Epithelial cell of proximal tubule (primary cell): ENCODE measurements at places on chromosomes 16 and 17.

- DNase-seq, result no peak
Observed at GRCh38 chr16:61770301-61770700, 265.9 kb downstream of the CDH8 start.

GRCh38 chr17:45405250-45406086 lies 27.2 kb downstream of the ARHGAP27 start:
- DNase-seq, result no peak

DNA sequence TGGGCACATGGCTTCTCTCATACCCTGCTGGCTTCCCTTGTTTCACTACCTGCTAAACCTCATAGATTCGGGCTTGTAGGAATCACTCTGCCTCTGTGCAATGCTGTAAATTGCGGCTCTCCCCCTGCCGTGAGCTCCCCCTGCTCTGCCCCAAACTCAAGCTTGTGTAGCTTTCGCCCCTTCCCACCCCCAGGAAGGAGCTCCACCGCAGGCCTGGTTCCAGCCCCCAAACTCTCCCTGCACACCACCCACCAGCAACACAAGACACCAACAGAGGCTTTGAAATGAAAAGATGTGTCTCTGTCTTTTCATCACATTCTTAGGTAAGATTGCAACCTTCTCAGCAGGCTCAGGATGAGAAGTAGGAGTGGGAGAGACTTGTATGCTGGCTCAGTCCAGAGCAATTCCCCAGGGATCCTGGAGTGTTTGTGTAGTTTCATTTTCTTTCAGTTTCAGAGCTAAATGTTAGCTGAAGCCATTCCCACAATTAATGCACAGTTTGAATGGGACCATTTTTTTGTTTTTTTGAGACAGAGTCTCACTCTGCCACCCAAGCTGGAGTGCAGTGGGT lies 14.2 kb downstream of the CX3CL1 start:
- DNase-seq, result no peak

DNA sequence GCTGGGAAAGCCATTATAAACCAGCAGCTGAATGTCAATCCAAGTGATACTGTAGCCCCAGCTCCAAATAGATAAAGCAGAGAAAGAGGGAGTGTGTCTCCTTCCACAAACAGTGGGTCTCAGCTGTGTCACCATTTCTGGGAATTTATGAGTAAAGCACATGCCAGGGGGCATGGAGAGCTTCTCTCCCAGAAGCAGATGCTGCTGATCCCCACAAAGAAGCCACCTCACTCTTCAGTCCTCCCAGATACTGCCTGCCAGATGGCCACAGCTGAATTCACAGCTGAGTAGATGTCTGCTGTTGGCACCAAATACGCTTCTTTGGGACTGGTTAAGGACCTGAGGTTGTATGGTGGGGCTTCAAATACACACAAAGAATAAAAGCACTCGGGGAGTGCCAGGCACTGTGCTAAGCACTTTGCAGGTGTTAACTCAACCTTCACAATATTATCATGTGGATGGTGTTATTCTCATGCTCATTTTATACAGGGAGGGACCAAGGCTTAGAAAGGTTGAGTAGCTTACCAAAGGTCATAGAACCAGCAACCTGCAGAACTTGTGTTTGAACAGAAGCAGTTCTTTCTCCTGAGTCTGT lies 298.3 kb downstream of the CDH11 start:
- DNase-seq, result no peak

- DNase-seq, result no peak
Observed at GRCh38 chr17:75371981-75372380, 33.5 kb downstream of the GRB2 start.

DNA sequence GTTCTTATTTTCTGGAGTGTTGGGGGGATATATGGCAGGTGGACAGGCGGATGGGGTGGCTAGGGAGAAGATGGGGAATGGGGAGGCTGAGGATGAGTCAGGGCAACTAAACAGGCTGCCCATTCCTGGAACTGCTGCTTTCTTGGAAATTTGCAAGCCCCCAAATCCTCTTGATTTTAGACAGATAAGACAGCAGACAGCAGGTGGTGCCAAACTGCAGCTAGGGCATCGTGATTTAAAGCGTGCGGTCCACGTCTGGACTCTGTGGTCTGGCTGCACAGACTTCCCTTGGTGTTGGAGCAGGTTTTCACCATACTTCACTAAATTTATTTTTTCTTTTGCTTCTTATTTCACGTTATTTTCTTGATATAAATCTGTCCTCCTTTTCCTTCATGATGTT lies 10.9 kb upstream of the KRT24 start:
- no peak for DNase-seq

DNA sequence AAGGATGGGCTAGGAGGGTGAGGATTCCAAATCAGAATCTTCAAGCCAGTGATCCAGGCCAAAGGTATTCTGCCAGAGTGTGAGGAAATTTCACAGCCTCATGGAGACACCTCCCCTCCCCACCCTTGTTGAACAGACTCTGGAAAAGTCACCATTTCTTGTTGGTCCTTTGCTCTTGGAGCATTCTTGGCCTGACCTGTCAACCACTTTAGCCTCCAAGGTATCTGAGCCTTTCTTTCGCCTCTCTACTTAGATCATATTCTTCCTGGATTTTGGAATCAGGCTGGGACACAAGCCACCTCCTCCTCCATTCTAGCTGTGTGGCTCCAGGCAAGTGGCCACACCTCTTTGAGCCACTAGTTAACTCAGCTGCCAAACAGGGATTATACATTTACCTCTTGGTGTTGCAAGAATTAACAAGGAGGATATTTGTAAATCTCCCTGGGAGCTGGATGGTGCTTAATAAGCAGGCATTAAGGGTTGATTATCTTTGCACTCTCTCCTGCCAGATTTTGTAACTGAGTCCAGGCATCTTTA lies 193.5 kb downstream of the WWOX start:
- peak; percentile 89 for DNase-seq

- peak; percentile 81 for DNase-seq
Observed at GRCh38 chr17:37752482-37752881, 7.6 kb upstream of the HNF1B start.

DNA sequence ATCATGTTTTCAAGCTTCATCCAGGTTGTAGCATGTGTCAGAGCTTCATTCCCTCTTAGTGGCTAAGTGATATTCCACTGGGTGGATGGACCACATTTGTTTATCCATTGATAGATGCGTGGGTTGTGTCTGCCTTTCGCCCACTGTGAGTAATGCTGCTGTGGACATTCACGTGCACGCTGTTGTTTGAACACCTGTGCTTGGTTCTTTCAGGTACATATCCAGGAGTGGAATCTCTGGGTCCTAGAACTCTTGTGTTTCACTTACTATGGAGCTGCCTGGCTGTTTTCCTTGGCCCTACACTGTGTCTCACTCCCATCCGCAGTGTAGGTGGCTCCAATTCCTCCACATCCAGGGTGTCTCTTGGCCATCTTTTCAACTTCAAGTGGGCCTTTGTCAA lies 224.2 kb downstream of the C16orf95 start:
- DNase-seq, result no peak

- DNase-seq, result peak; percentile 75
Observed at GRCh38 chr17:76050538-76051467, 21.5 kb downstream of the SRP68 start.

GRCh38 chr16:65098916-65099315 lies 22.9 kb downstream of the CDH11 start:
- DNase-seq, result no peak

- DNase-seq, result no peak
Observed at GRCh38 chr17:40884708-40885512, at the start of gene KRT20. TSS of gene KRT20 (minus strand) at chr17:40885242. CDS start at chr17:40885185, 57 bp downstream.

DNA sequence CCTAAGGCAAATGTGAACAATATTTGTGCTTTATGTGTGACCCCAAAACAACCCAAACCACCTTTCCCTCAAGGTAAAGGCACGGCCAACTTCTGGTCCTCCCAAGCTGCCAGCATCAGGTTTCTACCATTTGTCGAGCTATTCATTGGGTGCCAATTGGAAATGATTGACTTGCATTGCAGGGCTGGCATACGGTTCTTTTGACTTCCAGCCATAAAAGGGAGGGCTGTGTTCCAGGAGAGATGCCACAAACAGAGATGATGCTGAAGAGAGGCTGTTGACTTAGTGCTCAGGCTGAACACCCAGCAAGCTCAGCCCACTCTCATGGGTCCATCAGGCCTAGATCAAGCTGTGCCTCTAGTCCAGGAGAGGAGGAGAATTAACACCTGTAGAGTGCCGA lies 252.4 kb downstream of the GRIN2A start:
- DNase-seq, result no peak

- DNase-seq, result no peak
Observed at GRCh38 chr16:2043667-2044451, 3.8 kb downstream of the NTHL1 start.

DNA sequence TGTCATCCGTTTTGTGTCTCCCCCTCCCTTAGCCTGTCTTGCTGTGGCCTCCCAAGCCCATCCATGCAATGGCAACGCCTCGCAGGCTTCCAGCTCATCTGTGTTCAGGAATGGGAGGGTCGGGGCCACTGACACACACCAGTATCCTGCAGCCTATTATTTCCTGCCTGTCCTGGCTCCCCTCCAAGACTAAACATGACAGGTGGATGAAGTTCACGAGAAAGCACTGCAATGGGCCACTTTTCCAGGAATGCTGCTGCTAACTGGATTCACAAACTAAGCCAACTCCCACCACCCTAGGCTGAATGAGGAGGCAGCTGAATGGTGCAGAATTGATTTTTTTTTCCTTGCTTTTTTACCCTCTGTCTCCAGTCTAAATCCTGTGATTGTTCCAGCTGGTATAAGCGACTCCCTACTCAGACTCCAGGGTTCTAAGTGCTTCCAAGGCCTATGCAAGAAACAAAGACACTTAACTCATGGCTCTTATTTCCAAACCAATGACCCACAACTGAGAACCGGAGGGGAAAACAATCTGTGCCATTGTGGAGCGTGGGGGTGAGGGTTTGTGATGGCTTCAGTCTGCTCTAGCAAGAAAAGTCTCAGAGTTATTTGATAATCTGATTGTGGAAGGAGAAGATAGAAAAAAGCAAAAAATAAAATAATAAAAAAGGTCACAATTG lies 23.3 kb downstream of the TMEM100 start:
- no peak for DNase-seq

GRCh38 chr17:32909787-32910369 lies 18.1 kb upstream of the TMEM98 start:
- DNase-seq, result peak; percentile 58

- DNase-seq, result no peak
Observed at GRCh38 chr17:74746376-74746775, 2.1 kb upstream of the NHERF1 start.

DNA sequence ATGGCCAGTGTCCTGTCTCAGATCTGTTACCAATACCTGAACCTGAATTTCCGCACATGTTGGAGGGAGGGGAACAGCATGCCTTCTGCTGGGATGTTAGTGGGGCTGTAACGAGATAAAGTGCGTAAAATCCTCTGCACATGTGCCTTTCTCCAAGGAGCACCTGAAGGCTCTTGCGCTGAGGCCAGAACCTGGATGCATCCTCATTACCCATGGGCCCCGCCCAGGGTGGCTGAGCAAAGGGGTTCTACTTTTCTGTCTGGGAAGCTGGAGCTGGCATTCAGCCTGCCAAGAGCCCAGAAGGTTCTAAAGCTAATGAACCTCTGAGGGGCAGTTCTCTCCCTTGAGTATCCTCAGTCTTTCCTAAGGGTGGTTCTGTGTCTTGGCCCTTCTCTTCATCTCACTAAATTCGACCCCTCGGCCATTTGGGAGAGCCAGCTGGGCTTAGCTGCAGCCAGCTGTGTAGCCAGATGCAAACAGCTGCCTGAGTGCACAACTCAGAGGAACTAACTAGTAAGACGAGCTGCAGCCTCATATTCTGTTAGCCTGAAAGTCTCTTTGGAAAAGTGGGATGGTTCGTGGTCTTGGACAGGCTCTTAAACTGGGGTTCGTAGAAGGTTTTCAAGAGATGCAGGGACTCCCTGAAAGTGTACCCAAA lies 2.5 kb downstream of the ITGA3 start:
- DNase-seq, result no peak

GRCh38 chr16:10932959-10933710 lies 9.1 kb downstream of the DEXI start:
- no peak for DNase-seq

- DNase-seq, result no peak
Observed at GRCh38 chr17:7650509-7651096, at the start of gene ATP1B2. TSS of gene ATP1B2 (plus strand) at chr17:7650926. CDS start at chr17:7651519, 593 bp downstream.

DNA sequence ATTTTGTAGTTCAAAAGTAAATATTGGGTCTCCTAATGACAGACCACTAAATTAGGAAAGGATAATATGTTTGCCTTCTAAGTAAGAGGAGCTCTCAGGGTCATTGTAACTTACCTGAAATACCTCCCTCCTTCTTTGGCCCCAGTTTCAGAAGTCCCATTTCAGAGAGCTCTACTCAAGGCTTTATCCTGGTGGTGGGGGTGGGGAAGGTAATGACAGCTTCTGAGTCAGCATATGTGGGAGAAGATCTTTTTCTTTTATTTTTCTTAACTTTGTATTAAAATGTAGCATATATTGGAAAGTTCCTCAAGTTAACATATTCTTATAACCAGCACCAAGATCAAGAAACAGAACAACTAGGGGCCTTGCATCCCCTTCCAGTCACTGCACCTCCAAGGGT lies 16.9 kb upstream of the GINS3 start:
- no peak for DNase-seq

DNA sequence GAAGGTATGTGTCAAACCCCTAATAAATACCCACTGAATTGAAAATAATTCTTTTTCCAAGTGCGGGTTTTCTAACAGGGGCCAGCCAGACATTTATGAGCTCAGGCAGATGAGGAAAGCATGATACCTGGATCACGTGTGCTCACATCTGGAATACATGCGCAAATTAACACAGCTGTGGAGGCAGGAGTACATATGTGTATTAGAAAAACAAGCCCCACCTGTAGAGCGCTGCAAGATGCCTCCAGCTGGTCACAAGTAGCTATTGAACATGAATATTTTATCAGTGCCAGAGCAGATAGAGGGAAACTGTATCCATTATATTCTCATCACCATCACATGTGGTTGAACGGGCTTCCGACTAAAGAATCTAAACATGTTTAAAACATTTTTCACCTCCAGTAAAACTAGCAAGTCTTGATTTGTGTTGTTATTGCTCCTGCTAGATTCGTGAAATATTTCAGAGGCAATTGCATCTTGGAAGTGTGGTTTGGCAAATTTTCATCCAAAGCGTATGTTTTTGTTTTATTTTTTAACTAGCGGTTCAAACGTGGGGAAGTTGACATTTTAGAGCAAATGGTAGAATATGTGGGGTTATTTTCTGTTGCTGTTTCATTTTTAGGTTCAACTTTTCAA lies 482.8 kb downstream of the CDH13 start:
- DNase-seq, result no peak

GRCh38 chr16:52453644-52454043 lies 93.3 kb downstream of the TOX3 start:
- no peak for DNase-seq

DNA sequence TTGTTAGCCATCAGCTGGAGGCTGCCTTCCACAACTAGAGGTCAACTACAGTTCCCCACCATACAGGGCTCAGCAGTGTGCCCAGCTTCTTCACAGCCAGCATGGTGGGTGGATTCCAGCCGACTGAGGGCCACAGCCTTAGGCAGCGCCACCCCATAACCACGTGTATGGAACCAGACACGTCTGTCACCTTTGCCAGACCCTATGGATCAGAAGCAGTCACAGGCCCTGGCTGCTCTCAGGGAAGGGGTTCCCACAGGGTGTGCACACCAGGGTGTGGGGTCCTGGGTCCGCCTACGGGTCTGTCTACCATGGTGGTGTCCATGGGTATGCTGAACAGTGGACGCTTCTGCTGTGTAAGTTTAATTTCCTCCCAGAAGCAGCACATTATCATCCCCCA lies 265.0 kb upstream of the FOXF1 start:
- no peak for DNase-seq

- DNase-seq, result no peak
Observed at GRCh38 chr16:67598527-67598926, 36.2 kb downstream of the CTCF start.
